HT1080 (cell line): ENCODE measurements at places on chromosomes 1 and 21.
A peak's percentile ranks its signal among the peaks of the same experiment; 100 is the strongest.

DNA sequence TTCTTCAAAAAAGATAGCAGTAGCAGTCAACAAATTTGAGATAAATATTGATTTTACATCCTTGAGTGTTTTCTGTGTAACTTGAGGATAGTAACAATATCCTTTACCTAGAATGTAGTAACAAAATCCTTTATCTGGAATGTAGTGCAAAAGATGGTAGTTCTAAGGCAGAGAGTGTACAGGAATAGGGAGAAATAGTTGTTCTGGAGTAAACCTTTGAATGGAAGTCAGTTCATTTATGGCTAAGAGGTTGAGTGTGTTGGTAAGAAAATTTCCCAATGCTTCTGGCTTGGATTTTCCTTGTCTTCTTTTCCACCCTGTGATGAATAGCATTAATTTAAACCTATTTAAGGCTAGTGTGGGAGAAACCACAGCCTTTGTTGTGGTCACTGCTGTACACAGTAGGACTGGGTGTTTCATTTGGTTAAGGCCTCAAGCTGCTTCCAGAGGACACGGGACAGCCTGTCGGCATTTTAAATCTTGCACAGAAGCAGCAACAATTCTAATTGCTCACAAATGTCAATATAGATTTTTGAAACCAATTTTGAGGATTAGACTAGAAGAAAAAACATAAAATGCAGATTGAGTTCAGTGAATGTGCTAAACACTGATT lies 11.3 kb downstream of the NFIA start:
- DNase-seq, result no peak

DNA sequence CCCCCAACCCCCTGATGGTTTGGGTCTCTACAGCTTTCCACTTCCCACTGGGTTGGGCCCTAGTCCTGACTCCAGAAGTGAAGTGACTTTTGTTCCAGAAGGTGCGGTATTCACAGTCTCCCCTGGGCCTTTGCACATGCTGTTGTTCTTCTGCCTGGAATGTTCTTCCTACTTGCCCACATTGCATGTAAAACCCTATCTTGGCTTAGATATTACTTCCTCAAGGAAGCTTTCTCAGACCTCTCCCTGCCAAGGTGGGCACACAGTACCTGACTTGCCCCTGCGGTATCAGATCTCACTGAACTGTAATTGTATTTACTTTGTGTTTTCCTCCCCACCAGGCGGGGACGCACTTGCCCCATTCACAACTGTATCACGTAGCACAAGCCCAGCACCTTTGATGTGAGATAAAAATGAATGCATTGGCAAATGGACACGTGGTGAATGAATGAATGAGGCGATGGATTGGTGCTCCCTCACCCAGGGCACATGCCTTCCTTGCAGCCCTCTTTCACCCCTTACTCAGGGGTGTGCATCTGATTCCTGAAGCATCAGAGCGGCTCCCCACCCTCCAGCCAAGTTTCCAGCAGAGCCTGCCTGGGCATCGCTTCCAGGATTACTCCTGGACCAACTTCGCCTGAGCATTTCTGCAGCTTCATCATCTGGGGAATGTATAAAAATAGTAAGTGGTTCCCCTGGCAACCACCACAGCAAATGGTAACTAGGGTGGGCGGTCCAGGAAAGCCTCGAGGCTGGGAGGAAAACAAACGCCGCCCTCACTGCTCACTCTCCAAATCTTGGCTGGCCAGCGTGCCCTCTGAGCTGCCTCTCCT lies 19.8 kb downstream of the NENF start:
- peak; percentile 56 for DNase-seq

GRCh38 chr1:243473227-243474135 lies 217.6 kb downstream of the SDCCAG8 start:
- no peak for DNase-seq

DNA sequence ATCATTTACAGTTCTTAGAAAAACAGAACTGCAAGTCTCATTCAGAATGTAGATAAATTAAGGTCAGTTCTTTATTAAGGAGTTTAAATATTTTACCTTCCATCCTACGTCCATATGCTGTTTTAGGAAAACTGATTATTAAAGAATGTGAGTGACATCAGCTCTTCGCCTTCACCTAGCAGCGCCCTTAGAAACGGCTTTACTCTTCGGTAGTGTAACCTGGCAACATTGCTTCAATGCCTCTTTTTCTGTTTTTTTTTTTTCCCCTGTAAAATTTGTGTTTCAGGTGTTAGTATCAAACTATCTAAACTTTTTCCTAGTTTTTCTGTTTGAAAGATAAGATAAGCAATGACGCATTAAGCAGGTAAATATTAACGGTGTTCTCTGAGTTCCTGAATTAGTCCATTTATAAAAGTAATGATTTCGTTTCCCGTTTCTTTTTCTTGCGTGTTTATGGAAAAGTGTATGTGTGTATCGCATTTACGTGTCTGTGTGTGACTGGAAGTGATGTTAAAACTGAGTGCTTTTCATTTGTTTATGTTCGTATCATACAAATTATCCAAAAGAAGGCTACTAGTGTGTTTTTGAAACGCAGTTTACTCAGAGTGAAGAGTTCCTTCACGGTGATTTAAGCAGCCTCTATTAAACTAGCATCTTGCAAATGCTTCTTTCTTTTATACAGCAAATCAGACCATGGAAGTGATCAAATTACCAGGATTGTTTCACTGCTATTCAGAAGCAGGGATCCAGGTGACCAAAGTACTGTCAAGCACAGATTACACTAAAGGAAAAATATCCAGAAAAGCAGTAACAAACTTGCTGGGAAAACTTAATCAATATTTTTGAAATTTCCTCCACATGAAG lies 139.0 kb downstream of the SDCCAG8 start:
- no peak for DNase-seq

GRCh38 chr1:223022641-223023473 lies 120.2 kb downstream of the TLR5 start:
- DNase-seq, result no peak

- DNase-seq, result peak; percentile 60
Observed at GRCh38 chr21:41678016-41678923, 88.6 kb downstream of the RIPK4 start.

GRCh38 chr21:38993561-38993960 lies 187.8 kb downstream of the ETS2 start:
- DNase-seq, result peak; percentile 77

DNA sequence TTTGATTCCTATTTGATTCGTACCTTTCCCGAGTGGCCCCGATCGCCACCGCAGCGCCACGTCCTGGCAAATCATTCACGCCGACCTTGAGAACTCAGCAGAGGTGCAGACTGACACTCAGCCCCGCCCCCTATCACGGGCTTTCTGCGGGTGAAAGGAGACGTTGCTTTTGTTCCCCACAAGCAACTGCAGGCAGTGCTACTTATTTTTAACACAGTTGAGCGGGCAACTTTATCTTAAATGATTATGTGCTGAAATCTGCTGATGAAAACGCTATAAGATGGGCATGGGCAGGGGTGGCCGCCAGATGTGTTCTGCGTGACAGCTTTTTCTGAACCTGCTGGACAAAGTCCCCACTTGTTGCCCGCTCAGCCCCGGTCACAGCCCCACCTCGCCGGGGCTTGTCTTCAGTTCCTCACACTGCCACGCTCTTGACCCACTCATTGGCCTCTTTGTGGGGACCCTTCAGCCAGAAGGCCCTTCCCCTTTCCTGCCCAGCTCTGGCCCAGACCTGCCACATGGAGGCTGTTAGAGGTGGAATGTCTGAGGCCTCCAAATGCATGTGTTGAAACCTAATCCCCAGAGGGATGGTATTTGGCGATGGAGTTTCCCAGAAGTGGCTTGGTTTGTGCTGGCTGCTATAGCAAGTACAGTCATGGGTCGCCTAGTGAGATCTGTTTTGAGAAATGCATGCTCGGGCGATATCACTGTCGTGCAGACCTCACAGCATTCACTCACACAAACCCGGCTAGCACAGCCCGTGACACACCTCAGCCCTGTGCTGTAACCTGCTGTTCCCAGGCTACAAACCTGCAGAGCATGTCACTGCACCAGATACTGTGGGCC lies 15.7 kb upstream of the PDXK start:
- no peak for DNase-seq
